ENCODE measurements at places on chromosomes 13 and 19.

DNA sequence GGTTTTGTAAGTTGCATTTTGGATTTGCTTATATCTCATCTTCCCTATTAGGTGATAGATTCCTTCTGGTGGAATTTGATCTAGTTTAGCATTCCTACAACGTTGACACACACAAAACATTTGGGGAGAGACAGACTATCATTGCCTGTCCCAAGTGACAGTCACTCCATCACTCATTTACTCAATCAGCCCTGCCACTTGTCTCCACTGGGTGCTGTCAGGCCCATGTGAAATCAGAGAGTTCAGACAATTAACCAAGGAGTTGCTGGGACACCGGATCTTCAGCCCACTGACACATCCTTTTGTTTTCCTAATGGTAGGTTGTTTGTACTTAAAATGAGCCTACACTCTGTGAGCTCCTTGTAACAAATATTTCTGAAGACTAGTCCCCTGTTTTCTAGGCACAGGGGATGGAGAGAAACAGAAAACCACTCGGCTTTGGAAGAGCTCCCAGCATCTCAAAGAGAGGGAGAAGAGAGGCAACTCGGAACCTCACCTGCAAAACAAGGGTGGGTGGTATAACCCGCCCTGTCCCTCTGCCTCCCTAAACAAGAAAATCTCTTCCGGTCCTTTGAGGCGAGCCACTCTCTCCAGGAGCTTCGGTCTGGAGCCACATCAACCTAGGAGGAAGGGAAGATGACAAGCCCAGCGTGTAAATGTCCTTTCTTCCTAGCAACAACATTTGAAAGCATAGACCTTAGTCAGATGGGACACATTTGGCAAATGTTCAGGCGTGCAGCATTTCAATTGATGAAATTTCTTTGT is 440.9 kb upstream of the KLF12 start:
- no peak for DNase-seq

DNA sequence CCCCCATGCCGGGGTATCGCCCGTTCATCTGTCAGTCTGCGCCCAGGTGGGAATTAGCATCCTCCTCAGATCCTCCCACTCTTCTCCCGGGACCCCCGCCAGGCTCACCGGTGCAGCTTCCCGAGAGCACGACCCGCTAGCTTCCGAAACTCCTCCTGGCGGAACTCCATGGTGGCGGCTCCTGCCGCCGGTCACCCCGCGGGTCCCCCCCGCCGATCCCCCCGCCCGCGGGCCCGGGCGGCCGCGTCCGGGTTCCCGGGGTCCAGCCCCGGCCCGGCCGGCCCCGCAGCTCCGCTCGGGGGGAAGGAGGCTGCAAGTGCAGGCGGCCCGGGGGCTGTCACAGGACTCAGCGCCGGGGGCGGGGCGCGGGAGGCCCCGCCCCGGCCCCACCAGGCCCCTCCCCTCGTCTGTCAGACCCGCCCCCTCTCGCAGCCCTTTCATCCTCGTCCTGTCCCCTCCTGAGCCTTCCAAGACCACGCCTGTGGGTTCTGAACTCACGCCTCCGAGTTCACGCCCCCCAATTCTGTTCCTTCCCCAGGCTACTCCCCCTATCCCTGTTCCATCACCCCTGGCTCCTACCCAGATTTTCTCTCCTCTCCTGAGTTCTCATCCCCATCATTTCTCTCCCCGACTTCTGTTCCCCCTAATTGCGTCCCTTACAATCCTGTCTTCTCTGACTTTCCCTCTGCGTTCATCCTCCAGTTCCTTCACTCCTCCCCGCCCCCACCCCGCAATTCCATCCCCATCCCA is at the start of gene SLC17A7:
Gene SLC17A7 (minus strand): TSS at position 318 of the 750 bp plus-strand sequence. CDS start 148 bp downstream, at position 170.
- DNase-seq = peak; percentile 32

GRCh38 chr13:94641409-94641941 is 39.8 kb downstream of the GPR180 start:
- DNase-seq = no peak

DNA sequence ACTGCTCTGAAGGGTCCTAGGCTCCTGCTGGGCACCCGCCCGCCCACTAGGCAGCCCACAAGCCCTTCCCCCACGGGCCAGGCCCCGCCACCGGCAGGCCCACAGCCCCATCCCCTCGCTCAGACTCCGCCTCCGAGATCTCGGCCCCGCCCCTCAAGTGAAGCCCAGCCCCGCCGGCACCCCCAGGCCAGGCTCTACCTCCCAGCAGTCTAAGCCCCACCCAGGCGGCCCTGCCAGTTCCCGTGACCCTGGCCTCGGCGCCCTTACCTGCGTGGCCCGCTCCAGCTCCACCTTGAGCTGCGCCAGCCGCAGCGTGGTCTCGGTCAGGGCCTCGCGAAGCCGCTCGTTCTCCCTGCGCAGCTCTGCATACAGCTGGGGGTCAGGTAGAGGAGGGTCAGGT is 16.3 kb downstream of the EPS8L1 start:
- DNase-seq = no peak

DNA sequence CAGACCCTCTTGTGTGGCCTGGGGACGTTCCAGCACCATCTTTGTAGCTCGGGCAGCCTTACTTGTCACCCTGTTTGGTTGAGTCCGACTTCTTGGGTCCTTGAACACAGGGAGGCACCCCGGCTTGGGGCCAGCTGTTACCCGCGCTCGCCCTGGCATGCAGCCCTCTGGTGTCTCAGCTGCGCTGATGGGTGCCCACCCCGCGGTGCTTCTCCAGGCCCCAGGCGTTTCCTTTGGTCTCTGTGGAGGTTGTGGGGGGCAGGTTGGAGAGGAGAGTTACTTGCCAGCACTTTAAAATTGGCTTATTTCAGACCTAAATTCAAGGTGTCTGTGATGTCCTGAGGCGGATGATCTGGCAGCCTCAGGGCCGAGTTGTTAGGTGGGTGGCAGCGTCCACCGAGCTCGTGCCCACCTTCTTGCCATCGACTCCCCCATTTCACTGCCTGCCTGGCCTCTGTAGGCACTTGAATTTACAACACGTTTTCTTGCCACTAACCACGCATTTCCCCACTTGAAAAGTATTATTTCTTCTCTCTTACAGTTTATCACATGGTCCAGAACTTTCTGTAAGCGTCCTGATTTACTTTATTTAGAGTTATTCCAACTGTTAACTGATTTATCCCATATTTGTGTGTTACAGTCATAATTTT is 16.9 kb downstream of the UBAC2 start:
- DNase-seq = no peak

GRCh38 chr13:108915095-108915633 is 285.8 kb downstream of the MYO16 start:
- no peak for DNase-seq

- no peak for DNase-seq
Measured at GRCh38 chr19:39974377-39975155, 3.6 kb downstream of the PSMC4 start.

GRCh38 chr13:41579168-41579567 is 121.8 kb downstream of the RGCC start:
- DNase-seq = no peak
